ENCODE measurements at places on chromosomes 12 and 14.

DNA sequence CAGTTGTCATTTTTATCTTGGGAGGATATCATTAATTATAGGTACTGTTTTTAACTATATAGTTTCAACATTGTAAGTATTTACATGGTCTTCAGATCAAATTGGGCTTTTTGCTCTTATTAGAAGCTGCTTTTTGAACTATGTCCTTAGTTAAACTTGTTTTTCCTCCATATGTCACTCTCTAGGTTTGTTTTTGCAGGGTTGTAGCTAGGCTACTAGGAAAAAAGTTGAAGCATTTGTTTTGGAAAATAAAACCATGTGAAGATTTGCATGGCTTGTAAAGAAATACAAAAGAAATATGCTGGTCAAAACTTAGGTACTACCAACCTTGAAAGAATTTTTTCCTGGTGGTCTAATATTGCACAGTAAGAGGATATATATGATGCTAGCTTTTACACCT is 3.4 kb downstream of the ARID2 start:
- peak; percentile 23 for DNase-seq

- peak; percentile 51 for DNase-seq
These were observed 111.0 kb downstream of the BEGAIN start for GRCh38 chr14:100476012-100476822.

DNA sequence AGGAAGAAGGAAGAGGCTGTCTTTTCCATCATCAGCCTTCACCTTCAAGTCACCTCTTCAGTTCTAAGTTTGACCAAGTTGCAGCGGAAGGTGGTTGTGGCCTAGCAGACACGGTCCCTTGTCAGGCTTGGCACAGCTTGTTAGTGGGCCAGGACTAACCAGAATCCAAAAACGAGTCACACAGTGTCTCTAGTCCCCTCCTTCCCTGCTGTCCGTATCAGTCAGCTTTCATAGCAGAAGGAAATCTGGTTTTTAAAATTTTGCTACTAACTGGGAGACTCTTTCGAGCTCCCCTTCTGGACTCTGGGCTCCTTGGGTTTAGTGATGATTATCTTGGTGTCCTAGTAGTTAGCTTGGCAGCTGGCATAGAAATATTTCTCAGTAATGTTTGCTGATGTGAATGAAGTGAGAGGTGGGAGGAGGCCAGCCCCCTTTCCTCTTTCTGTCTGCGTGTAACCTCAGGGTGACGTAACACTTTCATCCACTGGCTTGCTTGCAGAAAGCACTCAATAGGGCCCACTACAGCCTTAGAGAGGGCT is 3.8 kb downstream of the ETV6 start:
- peak; percentile 54 for DNase-seq

- no peak for DNase-seq
These were observed 355.8 kb upstream of the DCN start for GRCh38 chr12:91538418-91538817.

DNA sequence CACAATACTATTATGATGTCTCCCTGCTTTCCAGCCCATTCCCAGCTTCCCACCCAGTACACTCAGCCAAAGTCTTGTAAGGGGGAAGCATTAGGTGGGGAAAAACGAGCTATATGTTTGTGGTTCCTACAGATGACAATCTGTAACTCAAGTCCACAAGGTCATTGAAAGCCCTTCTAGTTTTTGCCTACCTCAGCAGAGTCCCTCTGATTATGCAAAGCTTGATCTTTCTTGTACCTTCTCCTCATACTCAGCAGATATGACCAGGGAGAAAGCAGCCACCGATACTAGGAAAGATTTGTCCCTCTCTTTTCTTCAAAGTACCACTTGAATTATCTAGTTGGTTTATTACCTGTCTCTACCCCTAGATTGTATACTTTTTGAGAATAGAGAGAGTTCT is 10.6 kb downstream of the CMAS start:
- DNase-seq: no peak

DNA sequence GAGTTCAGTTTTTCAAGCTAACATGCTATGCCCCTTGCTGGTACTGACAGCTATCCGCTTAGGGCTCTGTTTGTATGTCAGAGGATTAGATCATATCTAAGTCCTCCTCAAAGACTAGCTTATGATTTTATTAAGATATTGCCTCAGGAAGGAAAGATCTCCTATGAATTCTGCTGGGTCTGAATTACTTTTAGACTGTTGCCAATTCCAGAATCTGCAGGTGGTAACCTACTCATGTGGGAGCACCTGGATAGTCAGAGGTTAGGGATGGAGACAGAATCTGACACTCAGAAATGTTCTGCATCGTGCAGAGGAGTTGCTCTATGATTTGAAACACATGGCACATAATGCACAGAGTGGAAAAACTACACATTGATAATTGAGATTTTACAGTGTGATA is 843.4 kb downstream of the SLC6A15 start:
- no peak for DNase-seq

DNA sequence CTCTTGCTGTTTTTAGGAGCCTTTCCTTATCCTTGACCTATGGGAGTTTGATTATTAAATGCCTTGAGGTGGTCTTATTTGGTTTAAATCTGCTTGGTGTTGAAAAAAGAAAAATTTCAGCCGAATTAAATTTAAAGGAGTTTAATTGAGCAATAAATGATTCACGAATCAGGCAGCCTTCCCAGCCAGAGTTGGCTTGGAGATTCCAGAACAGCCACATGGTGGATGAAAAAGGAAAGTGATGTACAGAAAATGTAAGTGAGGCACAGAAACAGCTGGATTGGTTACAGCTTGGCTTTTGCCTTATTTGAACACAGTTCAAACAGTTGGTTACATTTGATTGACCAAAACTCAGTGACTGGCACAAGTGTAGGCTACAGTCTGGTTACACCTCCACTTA is 69.7 kb downstream of the WASHC3 start:
- DNase-seq: peak; percentile 29

GRCh38 chr14:104830781-104831180 is 29.9 kb downstream of the ZBTB42 start:
- DNase-seq: no peak

All from cardiac muscle cell (in vitro differentiated cells and primary cell).